ENCODE measurements at places on chromosomes 4 and X.

GRCh38 chrX:109760209-109760921 is 27.3 kb upstream of the ACSL4 start:
- no peak for DNase-seq

DNA sequence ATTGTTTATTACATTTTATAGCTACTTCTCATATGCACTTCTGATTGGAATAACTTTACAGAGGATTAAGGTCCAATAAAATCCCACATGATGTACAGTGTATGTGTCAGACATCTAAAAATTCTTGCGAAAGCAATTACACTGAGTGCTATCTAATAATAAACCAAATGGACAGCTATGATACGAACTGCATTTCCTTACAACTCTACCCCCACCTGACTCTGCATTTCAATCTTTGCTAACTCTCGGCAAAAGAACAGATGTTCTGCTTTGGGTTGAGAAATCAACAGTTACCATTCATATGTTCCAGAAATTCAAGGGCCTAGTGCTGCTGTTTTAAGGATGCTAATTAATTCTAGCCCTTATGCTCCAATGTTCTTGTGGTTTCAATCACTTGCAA is 287.9 kb upstream of the NOCT start:
- DNase-seq = no peak

DNA sequence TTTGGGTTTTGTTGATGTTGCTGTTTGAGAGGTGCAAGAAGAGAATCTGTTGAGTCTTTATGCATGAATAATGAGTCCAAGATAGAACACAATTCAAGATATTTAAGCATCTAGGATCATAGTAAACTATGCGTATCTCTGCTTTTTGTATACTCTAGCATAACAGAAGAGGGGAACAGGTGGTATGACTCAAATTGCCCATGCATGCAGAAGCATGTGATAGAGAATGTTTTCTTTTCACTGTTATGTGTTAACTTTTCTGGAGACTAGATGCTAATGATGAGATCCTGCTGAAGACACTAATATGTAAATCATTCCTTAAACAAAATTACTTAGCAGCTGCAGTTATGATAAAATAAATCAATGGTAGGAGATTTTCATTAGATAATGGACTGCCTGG is 165.3 kb upstream of the FTHL17 start:
- no peak for DNase-seq

DNA sequence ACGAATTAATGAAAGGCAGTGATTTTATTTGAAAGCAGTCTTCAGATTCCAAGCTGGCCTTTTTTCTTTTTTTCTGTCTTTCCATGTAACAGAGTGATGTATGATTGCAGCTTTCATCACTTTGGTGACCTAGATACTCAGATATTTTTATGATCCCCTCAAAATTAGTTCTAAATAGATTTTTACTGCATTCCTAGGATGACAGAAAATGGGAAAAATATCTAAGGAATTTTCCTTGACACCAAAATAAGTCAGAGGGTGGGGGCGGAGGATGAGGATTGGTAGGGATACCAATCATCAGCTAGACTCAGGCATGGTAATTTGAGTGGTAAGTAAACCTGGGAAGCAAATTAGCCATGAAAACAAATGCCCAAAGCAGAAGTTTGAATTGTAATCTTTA is 11.9 kb upstream of the HMGB2 start:
- DNase-seq = no peak

GRCh38 chr4:81136161-81136905 is 78.7 kb downstream of the PRKG2 start:
- no peak for DNase-seq

- DNase-seq = peak; percentile 35
These were observed 840 bp upstream of the CLCN3 start for GRCh38 chr4:169619518-169619957.

GRCh38 chrX:11351375-11352295 is 58.4 kb downstream of the AMELX start:
- no peak for DNase-seq

DNA sequence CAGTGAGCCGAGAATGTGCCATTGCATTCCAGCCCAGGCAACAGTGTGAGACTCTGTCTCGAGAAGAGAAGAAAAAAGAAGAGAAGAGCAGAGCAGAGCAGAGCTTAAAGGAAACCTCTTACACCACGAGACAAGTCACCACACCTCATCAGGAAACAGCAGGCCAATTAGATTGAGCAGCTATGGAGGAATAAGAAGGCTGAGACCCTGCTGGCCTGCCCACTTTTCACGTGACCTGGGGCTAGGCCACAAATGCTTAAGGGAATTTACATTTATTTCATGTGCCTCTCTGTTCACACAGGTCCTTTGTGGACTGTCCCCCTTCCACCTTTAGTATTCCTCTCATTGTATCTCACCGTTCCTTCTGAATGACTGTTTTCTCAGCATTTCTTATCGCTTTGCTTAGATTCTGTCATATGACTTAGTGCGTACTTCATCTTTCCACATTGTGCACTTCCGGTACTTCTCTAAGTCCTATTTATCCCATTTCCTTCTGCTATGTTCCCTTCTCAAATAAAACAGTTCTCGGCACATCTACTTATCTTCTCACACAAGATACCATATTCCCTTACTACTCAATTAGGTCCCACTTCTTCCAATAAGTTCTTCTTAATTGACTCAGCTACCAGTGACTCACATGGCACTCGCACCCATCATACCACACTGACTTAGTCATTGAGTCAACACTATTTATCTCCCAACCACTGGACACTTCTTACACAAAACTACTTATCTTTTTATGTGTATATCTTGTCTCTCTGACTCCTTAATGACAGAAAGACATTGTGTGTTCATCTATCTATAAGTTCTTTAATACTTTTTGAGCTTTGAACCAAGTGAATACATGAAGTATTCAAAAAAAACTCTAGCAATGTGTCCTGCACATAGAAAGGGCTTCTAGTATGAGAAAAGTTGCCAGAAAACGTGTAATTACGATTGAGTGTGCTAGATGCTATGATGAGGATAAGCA is 11.0 kb downstream of the CUL4B start:
- peak; percentile 19 for DNase-seq

- DNase-seq = no peak
These were observed 66.1 kb downstream of the SNX25 start for GRCh38 chr4:185275501-185275900.

- DNase-seq = no peak
These were observed 1.8 kb downstream of the L1CAM start for GRCh38 chrX:153884136-153884535.

DNA sequence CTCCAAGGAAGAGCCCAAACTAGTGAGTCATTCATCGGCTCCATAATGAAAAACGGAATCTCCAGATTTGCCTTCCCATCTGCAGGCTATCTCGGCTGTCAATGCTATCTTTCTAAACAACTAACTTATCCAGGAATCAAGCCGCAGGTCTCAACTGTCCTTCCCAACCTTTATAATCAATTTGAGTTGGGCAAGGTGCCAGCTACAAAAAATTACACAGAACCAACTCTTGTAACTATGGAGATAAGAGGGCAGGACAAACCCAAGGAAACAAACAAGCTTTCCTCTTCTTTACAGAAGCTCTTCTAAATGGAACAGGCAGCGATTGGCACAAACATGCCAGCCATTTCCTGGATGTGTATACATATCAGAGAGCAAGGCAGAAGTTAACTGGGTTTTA is 61.2 kb upstream of the RAI2 start:
- DNase-seq = no peak

- no peak for DNase-seq
These were observed 41.9 kb upstream of the C1QTNF7 start for GRCh38 chr4:15385928-15386327.

DNA sequence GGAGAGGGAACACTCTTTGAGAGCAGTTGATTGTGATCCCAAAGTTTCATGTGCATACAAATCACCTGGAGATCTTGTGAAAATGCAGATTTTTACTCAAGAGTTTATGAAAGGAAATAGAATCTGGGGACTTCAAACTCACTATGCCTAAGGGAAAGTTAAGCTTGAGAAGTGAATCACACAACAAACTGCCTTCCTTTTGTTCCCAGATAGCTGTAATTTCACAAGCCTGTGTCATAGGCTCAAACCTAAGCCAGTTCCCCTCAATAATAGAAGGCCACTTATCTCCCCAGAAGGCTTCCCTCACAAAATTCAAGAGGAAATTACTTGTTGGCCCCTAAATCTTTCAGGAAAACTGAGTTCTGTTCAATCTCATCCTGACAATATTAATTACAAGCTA is 132.8 kb upstream of the MAGEB16 start:
- no peak for DNase-seq

DNA sequence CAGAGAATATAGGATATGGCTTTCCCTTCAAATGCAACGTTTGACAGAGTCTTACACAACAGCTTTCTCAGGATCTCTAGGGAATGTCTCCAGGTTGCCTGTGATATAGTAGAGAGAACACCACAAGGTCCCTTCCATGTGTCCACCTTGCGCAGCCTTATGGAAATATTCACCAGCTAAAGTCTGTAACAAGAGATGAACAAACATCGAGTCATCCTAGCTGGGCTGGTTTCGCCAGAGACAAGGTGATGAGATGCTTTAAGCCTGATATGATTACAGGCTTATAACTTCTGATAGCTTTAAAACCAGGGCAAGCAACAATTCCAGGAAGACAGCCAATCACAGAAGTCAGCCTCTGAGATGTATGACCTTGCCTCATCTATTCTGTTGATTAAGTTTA is 83.8 kb downstream of the SEL1L3 start:
- DNase-seq = no peak

DNA sequence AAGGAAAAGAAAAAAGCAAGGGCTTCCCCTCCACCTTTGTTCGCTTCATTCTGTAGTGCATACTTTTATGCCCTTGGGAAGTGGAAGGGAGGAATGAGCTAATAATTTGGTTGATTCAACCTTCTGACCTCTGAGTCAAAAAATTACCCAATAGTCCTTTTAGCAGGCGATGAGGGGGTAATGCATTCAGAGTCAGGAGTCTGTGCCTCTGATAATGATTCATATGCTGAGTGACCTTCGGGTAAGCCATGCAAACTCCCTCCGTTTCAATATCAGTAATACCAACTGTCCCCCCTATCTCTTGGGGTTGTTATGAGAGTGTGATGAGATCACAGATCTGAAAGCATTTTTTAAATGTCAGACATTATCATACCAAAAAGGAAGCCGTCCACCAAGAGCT is 41.6 kb upstream of the ACSL4 start:
- no peak for DNase-seq

DNA sequence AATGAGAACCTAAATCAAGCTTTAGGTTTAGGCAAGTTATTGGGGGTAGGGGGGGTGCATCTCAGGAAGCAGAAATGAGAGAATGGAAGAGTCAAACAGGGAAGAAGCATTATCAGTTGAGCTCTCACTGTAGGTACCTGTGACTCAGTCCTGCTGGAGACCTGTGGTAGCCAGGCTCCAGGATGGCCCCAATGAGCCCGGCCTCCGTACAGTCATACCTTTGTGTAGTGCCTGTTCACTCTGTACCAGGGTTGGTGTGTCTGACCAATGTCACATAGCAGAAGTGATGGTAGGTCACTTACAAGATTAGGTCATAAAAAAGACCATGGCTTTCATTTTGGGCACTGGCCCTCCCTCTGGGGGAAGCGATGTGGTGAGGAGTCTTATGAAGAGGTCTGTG is 45.3 kb upstream of the NMU start:
- DNase-seq = no peak

GRCh38 chr4:20528508-20528907 is 171.8 kb upstream of the PACRGL start:
- DNase-seq = no peak

- DNase-seq = no peak
These were observed 82.5 kb downstream of the PJA1 start for GRCh38 chrX:69082753-69083150.

GRCh38 chr4:123415576-123415975 is 19.0 kb downstream of the SPRY1 start:
- DNase-seq = no peak

GRCh38 chrX:11755724-11756123 is 2.3 kb upstream of the MSL3 start:
- no peak for DNase-seq

DNA sequence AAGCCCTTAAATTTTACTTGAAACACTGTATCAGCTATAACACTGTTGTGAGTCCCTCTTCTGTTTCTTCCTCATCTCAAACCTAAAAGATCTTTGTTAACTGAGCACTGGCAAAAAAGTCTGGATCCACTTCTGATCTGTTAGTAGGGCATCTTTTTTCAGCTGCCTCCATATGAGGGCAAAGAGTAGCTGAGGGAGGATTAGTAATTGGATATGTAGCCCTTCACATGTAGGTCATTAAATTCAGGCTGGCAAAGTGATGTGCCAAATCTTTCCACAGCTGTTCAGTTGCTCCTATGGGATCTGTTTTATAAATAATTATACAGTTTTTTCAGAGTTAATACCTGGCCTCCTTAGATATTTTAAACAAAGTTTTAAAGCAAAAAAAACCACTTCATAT is 1.1 kb upstream of the TRMT10A start:
- no peak for DNase-seq

DNA sequence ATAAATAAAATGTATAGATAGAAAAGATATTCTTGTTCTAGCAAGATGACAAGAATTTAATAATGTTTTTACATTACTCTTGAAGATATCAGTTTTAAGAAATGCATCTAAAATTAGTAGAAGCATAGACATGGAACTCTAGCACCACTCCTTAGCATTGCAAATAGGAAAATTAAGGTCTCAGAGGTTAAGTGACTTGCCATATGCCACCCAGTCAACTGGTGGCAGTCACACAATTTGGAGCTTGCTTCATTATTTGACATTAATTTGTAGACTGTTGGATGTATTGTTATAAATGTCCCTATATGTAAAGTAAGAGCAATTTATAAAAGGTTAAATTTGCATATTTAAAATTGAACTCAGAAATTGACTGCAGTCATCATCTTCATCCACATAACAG is 20.8 kb downstream of the GPM6A start:
- DNase-seq = no peak

- DNase-seq = no peak
These were observed 107.3 kb upstream of the PRDX4 start for GRCh38 chrX:23559975-23560374.

GRCh38 chr4:111854494-111855087 is 290.7 kb upstream of the FAM241A start:
- DNase-seq = no peak

GRCh38 chr4:73917081-73917501 is 47.9 kb downstream of the CXCL1 start:
- no peak for DNase-seq

- DNase-seq = no peak
These were observed 137.4 kb upstream of the ARSJ start for GRCh38 chr4:114116861-114117260.

- DNase-seq = peak; percentile 71
These were observed 46.3 kb downstream of the ATP10D start for GRCh38 chr4:47531241-47531953.

DNA sequence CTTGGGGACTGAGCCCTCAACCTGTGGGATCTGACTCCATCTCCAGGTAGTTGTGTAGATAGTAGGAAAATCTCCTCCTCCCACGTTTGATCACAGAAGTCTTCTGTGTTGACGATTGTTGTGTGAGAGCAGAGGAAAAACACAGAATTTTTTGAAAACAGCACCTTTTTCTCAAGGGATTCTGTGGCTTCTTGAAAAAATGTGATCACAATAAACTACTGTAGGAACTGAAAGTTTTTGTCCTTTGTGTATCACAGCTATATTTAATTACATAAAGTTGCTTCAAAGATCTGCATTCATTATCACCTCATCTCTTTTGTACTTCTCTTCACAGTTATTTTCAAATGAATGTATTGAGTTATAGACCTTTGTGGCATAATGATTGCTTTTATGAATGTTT is 85.1 kb downstream of the AFF1 start:
- no peak for DNase-seq

All from T-helper 2 cell treated with Interferon-gamma antibody and Interleukin-4, amounts not matched to agents 5 μg/mL and 100 μg/mL, for 36 hours (primary cell).